Thoracic aorta (tissue), 2 donors: ENCODE measurements at places on chromosomes 7 and 10. TPM values are rescaled to one million over a fixed set of nuclear protein-coding genes. Genes with fewer than 3 reads are reported as not detected.
A peak's percentile ranks its signal among the peaks of the same experiment; 100 is the strongest.

- no peak overlapping the region for H3K27ac ChIP-seq
- no peak for DNase-seq
- no peaks in the 10 kb centered on the region for H3K4me1 ChIP-seq
- H3K4me3 ChIP-seq, result no peak overlapping the region
Measured at GRCh38 chr10:82477776-82478175, 602.8 kb downstream of the NRG3 start.

DNA sequence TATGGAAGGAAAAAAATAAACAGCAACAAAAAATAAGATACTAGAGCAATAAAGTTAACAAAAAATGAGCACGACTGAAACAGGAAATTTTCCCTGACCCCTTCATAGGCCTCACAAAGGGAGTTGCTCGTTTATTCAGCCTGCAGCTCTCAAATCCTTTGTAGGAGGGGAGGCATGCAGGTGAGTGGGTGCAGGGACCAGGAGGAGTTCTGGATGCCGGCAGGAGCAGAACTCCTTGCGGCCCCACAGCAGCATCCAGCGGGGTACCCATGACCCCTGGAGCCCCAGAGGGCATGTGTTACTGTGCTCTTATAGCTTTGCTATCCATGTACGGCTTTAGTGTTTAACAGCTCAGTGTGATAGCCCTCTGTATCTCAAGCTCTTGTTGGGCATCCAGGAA lies 5.8 kb downstream of the TAS2R39 start:
- H3K36me3 ChIP-seq, result no peaks in the 10 kb centered on the region
- no peak overlapping the region for H3K27ac ChIP-seq
- no peaks in the 10 kb centered on the region for H3K27me3 ChIP-seq
- H3K4me1 ChIP-seq, result no peaks in the 10 kb centered on the region
- no peak for DNase-seq

ACSM6 gene
- not detected for total RNA-seq

DNA sequence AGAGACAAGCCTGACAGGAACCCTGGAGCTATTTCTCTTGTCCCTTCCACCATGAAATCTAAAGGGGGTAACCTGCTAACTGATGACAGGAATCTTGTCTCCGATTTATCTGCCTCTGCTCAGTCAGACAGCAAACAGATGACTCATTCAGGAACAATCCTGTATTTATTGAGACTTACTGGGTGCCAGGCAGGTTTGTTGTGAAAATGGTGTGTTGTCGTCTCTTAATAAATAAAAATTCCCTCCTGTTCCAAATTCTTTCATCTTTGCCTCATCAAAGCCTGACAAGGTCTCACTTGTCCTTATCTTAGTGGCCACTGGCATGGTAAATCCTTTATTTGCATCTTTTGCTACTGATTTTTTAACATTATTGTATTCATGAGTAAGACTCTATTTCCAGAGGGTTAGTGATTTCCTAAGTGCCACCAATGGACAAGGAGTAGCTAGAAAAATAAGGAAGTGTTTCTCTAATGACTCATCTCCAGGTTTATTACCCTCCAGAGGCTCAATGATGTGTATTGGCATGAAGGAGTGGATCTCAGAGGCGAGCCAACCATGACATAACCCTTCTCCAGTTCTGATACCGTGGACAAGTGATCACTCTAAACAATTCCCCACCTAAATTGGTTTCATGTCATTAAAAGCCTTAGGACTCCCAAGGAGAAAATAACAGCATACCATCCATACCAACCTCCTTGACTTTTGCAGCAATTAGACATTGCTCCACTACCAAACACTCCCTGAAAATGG lies 724.0 kb downstream of the GRID1 start:
- DNase-seq, result no peak
- no peaks in the 10 kb centered on the region for H3K36me3 ChIP-seq
- peaks cover 10% of the 10 kb centered on the region for H3K4me1 ChIP-seq
- no peak overlapping the region for H3K27ac ChIP-seq
- no peaks in the 10 kb centered on the region for H3K27me3 ChIP-seq

GNAT3 gene
- total RNA-seq, result not detected

ZNF503 gene
- 28.8 TPM for total RNA-seq

GRCh38 chr10:132712291-132712690 lies 73.7 kb downstream of the NKX6-2 start:
- H3K27me3 ChIP-seq, result no peaks in the 10 kb centered on the region
- no peak for DNase-seq
- H3K4me1 ChIP-seq, result no peaks in the 10 kb centered on the region

KLLN gene
- 0.14 TPM for total RNA-seq

FHIP2A gene
- total RNA-seq, result 70.5 TPM

FOXK1 gene
- 62.4 TPM for total RNA-seq

ANKRD61 gene
- total RNA-seq, result not detected

SLC26A4 gene
- total RNA-seq, result 1.5 TPM

ABCB4 gene
- 8.7 TPM for total RNA-seq

GRCh38 chr7:39921506-39922175 lies 28.4 kb upstream of the CDK13 start:
- H3K4me1 ChIP-seq, result no peaks in the 10 kb centered on the region
- no peaks in the 10 kb centered on the region for H3K27me3 ChIP-seq
- H3K27ac ChIP-seq, result no peak overlapping the region
- no peak overlapping the region for H3K4me3 ChIP-seq
- no peak for DNase-seq

DNA sequence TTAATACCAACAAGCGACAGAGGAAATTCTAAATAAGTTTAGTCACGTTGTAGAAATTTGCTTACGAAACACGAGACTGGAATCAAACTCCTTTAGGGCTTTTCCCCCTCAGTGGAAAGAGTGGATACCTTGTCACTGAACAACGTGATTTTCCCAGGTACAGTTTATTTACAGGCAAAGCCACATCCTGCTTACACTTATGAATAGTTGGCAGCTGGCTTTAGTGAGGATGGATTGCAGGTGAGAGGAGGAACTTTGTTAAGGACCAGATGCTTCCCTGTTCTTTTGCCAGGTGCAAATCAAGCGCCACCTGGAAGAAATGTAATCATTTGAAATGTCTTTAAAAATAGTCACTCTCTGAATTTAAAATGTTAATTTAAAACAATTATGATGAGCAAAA lies 282.4 kb downstream of the ADARB2 start:
- no peaks in the 10 kb centered on the region for H3K27me3 ChIP-seq
- H3K4me1 ChIP-seq, result no peaks in the 10 kb centered on the region
- H3K4me3 ChIP-seq, result no peak overlapping the region

DNA sequence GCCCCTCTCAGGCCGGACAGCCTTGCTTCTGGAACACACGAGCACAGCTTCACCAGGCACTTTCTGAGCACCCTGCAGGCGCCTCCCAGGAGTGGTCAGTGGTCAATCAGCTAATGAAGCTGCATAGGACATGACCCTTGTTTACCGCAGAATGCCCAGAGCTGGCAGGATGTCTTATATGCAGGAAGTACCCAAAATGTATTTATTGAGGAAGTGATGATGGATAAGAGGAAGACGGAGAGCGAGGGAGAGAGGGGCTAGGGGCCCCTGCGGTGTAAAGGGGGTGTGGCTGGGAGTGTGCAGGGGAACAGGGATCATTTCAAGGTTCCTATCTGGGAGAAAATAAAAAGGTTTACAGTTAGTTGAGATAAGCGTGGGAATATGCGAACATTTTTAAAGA lies 3.3 kb downstream of the CYP2E1 start:
- peaks cover 12% of the 10 kb centered on the region for H3K4me1 ChIP-seq
- H3K4me3 ChIP-seq, result no peak overlapping the region
- no peak for DNase-seq
- H3K27me3 ChIP-seq, result no peaks in the 10 kb centered on the region
- no peak overlapping the region for H3K27ac ChIP-seq

PON1 gene
- not detected for total RNA-seq

- peaks cover 20% of the 10 kb centered on the region for H3K4me1 ChIP-seq
- H3K36me3 ChIP-seq, result no peaks in the 10 kb centered on the region
- peak overlapping the region; percentile 30 for H3K27ac ChIP-seq
Measured at GRCh38 chr10:123140164-123140982, 4.6 kb downstream of the HMX3 start.

PCBD1 gene
- total RNA-seq, result 12.8 TPM

CH25H gene
- total RNA-seq, result 5.6 TPM

DNA sequence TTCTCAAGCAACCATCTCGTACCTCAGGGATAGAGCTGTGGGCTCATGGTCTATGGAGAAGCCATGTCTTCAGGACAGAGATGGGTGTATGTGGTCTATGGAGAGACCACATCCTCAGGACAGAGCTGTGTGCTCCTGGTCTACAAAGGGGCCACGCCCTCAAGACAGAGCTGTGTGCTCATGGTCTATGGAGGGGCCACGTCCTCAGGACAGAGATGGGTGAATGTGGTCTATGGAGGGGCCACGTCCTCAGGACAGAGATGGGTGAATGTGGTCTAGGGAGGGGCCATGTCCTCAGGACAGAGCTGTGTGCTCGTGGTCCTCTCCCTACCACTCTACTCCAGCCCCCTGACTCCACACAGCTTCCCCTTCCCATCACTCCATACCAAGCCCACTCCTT lies 117.8 kb downstream of the WDR37 start:
- H3K4me1 ChIP-seq, result no peaks in the 10 kb centered on the region
- DNase-seq, result no peak
- H3K27me3 ChIP-seq, result no peaks in the 10 kb centered on the region
- no peak overlapping the region for H3K4me3 ChIP-seq
- H3K36me3 ChIP-seq, result no peaks in the 10 kb centered on the region

ACSL5 gene
- total RNA-seq, result 16.7 TPM

TMEM139 gene
- total RNA-seq, result 3.2 TPM

DNA sequence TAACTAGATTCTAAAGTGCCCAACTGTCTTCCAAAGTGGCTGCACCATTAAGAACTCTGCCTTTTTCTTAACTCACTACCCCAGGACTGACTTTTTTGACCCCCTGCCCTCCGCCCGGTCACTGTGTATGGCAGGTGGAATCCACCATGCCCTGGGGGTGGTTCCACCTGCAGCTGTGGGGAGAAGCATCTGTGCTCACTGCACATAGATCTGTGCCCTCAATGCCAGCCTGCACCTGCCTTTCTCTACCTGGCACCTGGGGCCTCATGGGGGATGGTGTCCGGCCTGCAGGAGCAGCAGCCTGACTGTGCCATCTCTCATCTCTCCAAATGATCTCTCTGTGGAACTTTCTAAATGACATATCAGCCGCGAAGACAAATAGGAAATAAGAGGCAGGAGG lies 353.5 kb downstream of the PAXIP1 start:
- no peaks in the 10 kb centered on the region for H3K36me3 ChIP-seq
- H3K27ac ChIP-seq, result no peak overlapping the region
- no peak for DNase-seq

DNA sequence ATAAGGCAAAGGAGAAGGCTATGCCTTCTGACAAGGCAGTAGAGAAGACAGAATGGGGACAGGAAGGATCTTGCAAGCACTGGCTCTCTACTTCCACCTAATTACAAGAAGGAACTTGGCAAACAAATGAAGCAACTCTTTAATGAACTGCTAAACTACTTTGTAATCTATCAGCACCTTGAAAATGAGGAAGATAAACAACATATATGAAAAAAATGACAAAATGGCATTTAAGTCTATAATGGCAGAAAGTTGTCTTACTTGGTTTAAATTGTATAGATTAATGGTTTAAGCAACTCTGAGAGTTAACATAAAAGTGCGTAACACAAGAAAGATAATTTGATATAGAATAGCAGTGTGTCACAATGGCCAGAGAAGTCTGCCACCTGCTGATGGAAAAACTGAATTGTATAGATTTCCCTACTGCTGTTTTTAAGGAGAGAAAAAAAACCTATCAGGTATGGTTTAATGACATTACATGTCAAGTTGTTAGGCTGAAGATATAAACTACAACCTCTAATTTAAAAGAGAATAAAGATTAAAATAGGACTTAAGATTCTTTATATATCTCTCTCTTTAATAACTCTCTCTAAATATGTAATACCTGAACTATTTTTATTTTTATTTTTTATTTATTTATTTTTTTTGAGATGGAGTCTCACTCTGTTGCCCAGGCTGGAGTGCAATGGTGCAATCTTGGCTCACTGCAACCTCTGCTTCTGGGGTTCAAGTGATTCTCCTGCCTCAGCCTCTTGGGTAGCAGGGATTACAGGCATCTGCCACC lies 11.8 kb downstream of the NT5C3A start:
- H3K4me1 ChIP-seq, result peaks cover 10% of the 10 kb centered on the region
- no peaks in the 10 kb centered on the region for H3K27me3 ChIP-seq
- H3K27ac ChIP-seq, result no peak overlapping the region
- no peak for DNase-seq

SLC13A4 gene
- 2.1 TPM for total RNA-seq

DNA sequence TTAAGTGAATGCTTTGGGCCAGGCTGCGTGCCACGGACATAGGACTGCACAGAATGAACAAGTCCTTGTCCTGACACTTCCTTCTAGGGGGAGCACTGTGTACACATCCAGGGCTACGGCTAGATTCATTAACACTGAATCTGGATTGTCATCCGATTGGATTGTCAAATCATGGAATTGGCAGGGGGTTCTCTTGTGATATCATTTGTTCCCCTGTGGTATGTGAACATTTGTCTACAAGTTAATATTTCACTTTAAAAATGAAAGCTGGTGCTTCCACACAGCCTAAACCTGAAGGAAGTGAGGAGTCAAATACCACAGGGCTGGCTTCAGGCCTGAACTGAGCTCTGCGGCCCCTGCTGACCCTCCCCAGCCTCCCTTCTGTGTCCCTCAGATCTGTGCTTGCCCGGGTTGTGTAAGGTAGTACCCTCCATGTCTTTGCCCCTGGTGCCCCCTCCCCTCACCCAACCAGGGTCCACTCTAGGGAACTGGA lies 75.6 kb downstream of the SNX10 start:
- no peaks in the 10 kb centered on the region for H3K27me3 ChIP-seq
- no peaks in the 10 kb centered on the region for H3K4me1 ChIP-seq
- H3K4me3 ChIP-seq, result no peak overlapping the region
- H3K36me3 ChIP-seq, result no peaks in the 10 kb centered on the region

ZNRF2 gene
- 29.4 TPM for total RNA-seq
